Left ventricle myocardium inferior (tissue), 1 donor: ENCODE measurements at places on chromosomes 5 and 9.
A peak's percentile ranks its signal among the peaks of the same experiment; 100 is the strongest.

DNA sequence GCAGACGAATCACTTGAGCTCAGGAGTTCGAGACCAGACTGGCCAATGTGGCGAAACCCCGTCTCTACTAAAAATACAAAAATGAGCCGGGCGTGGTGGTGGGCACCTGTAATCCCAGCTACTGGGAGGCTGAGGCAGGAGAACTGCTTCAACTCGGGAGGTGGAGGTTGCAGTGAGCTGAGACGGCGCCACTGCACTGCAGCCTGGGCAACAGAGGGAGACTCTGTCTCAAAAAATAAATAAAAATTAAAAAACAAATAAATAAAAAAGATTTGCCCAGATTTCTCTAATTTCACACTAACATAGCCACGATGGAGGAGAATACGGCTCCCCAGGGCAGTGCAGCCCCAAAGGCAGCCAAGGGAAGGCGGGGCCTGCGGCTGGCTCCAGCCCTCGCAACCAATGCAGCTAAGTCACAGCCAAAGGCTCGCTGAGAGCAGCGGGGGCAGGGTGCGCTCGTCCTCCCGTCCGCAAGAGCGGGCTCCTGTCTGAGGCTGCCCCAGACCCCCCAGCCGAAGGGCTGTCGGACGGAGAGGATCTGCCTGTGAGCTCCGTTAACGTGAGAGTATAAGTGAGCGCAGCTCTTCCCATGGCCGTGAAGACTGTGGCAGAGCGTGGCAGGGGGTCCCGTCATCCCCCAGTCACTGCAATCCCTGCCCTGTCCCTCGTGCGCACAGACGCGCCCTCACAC is 43.5 kb downstream of the SLC12A7 start:
- peak; percentile 71 for DNase-seq

DNA sequence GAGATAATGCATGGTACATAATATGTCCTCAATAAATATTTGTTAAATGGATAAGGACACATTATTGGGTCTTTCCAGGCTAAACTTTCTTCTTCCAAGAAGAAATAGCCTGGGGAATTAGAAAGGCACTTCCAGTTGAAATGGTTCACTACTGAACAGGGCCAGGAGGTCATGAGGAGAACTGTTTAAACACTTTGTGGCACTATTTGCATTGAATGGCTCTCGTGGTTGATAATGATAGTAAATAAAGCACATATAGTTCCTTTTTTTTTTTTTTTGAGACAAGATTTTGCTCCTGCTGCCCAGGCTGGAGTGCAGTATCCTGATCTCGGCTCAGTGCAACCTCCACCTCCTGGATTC is 19.9 kb upstream of the CAST start:
- no peak for DNase-seq

DNA sequence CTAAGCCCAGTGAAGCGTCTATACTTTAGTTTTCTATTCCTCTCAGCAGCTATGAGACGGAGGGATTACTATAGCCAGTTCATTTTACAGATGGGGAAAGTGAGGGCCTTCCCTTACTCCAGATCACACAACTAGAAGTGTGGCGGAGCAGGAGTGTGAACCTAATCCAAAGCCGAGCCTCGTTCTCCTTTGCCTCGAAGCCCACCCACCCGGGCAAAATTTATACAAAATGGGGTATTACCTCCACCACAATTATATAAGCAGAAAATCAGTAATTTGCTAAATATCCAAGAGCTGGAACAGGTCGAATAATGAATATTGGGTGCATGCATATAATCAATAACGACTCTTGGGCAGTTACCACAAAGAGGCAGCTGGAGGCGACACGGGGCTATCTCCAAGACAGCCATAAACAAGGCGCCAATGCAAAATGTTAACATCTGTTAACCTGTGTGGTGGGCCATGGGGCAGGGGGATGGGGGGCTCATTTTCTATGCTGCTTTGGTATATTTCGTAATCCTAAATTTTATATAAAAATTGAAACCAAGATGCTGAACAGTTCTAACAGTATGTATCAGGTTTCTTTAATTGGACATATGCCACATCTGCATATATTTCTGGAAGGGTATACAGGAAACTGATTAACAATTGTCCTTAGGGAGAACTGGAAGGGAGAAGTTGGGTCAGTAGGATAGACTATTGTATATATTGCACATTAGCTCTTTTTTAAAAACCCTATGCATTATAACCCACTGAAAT is 1.2 kb upstream of the RNF44 start:
- no peak for DNase-seq

DNA sequence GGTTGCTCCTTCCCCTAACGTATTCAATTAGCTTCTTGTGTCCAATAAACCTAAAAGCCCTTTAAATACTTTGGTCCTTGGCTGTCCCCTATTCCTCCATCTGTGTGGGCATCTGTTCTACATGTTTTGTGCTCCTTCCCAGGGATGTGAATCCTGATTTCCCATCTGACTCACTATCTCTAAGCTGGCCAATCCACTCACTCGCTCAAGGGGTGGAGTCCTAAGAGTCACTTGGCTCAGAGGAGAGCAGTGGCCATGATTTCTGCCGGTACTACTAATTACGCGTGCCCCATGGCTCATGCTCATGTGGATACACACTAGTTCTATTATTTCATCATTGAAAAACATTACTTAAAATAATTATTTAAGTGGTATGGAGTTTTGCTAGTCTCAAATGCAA is 89.6 kb downstream of the TAF11L14 start:
- DNase-seq: no peak

- no peak for DNase-seq
These were observed 32.4 kb downstream of the C9 start for GRCh38 chr5:39331861-39332381.

DNA sequence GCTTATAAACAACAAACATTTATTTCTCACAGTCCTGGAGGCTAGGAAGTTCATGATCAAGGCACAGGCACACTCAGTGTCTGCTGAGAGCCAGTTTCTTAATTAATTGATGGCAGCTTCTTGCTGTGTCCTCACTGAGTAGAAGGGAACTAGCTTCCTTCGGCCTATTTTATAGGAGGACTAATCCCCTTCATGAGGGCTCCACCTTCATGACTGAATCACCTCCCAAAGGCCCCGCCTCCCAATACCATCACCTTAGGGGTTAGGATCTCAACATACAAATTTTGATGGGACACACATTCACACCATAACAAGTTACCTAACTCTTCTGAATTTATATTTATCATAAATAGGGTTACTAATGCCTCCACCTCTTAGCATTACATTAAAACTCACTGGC is 129.8 kb downstream of the GNAQ start:
- DNase-seq: no peak

- no peak for DNase-seq
These were observed 14.1 kb downstream of the TRIM32 start for GRCh38 chr9:116700882-116701865.

GRCh38 chr5:17357504-17357903 is 140.1 kb downstream of the BASP1 start:
- DNase-seq: no peak

DNA sequence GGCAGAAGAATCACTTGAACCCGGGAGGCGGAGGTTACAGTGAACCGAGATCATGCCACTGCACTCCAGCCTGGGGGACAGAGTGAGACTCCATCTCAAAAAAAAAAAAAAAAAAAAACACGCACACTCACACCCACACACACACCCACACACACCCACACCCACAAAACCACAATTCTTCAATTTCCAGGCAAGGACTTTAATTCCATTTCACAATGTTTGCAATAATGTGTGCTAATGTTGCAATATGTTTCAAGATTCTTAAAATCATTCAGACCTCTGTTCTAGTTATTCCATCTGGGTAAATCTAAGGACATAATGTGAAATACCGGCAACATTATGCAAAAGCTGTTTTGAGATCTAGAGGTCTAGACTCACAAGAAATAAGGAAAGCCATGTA is 28.3 kb downstream of the CCDC69 start:
- no peak for DNase-seq

GRCh38 chr5:80239680-80240367 is 16.0 kb downstream of the SERINC5 start:
- no peak for DNase-seq

- DNase-seq: peak; percentile 33
These were observed 119.5 kb upstream of the TNC start for GRCh38 chr9:115237385-115237998.

GRCh38 chr5:150152636-150153462 is 2.8 kb downstream of the PDGFRB start:
- no peak for DNase-seq

GRCh38 chr5:105544300-105544699 is 1981.7 kb upstream of the NUDT12 start:
- no peak for DNase-seq

- DNase-seq: no peak
These were observed 47.1 kb downstream of the LIX1 start for GRCh38 chr5:97095318-97095732.

GRCh38 chr9:86867804-86868313 is 79.4 kb downstream of the GAS1 start:
- no peak for DNase-seq

- no peak for DNase-seq
These were observed 154.9 kb downstream of the ARRDC3 start for GRCh38 chr5:91228188-91228587.

DNA sequence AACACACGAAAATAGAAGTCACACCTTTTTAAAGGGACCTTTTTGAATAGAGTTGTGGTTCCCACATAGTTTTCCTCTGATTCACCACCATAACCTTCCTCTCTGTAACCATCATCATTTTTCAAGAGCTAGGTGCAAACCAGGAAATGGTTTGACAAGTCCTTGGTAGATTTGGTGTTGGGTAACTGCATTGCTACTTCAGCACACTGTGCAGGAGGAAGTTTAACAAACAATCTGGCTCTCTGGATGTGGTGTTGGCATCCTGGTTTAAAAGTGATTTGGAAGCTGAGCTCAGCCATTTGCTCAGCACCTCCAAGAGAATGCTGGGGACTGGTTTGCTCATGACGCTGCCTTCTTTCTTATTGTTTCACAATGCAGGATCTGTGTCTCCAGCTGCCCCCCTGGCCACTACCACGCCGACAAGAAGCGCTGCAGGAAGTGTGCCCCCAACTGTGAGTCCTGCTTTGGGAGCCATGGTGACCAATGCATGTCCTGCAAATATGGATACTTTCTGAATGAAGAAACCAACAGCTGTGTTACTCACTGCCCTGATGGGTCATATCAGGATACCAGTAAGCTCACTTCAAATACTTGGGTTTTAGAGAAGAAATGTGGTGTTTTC is 213.1 kb downstream of the RFK start:
- no peak for DNase-seq

- no peak for DNase-seq
These were observed 155.8 kb downstream of the MLLT3 start for GRCh38 chr9:20466328-20467008.

DNA sequence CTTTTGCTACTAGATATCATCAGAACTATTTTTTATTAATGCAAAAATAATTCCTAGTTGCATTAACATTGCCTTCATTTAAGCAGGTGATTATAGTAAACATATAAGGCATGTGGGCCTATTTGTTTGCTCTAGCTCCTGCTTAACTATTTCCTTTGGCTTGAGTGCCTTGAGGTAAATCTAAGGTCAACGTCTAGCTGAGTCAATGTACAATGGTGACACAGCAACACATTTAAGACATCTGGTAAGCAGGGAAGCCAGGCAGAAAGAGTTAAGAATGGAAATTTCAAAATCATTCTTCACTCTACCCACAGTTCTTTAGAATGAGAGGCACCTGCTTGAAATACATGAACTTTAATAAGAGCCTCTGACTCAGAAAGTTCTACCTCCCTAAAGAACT is 111.9 kb upstream of the FST start:
- DNase-seq: no peak

GRCh38 chr9:3875361-3876132 is 349.7 kb upstream of the RFX3 start:
- no peak for DNase-seq

- no peak for DNase-seq
These were observed 583.0 kb upstream of the WWC1 start for GRCh38 chr5:167708449-167708848.

DNA sequence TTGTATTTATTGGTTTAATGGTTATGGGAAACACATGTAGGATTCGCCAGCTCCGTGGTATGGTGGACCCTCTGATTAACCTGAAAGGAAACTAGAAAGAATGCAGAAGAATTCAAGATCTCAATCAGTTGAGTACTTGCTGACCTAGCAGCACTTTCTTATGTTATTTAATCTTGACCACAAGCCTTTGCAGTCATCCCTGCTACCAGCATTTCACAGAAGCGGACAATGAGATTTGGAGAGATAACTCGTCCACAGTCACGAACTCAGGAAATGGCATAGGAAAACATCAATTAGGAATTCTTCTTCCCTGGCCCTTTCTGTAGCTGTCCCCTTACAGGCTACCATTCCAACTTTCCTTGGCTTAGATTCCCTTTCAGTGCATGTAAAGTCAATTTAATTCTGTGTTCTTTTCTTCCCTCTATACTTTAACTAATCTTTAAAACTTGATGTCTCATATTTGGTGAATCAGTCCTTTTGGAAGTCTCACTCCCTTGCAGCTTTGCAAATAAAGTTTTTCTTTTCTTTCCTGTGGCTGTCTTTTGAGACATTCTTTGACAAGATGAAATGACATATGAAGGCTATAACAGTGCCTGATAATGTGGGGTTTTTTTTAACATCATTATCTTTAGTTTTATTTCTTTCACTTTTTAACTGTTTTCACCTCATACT is 1.3 kb upstream of the SLC44A1 start:
- DNase-seq: no peak

DNA sequence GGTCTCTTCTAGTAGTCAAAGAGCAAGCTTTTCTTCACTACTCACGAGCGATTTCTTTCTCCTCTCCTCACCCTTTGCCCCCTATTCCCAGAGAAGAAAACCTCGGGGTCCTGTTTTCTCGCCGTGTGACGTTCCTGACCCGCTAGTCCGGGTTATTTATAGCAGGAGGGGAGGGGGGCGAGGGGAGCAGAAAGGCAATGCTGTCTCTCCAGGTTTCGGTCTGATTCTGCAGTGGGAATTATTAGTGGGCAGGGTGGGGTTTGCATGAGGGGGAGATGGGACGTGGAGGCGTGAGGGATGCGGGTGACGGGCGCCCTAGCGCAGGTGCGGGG is 847 bp upstream of the GABRB2 start:
- DNase-seq: no peak

DNA sequence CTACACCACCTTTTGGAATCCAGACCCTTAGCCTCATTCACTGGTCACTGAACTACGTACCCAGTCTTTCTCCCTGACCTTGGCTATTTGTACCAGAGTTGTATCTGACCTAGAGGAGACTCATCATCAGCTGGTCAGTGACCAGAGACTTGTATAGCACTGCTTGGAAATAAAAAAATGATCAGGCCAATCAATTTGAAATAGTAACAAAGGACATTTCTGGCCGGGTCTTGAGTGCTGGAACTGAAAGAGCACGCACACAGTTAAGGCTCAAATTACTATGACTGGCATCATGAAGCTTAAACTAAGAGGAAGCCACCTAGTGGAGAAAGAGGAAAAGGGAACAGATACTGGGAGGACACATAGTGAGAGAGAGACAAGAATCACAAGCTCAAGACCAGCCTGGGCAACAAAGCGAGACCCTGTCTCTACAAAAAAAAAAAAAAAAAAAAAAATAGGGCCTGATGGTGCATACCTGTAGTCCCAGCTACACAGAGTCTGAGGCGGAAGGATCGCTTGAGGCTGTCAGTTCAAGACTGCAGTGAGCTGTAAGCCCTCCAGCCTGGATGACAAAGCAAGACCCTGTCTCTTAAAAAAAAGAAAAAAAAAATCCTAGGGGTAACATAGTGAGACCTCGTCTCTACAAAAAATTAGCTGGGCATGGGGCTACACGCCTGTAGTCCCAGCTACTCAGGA is 12.8 kb upstream of the SRP19 start:
- DNase-seq: no peak
